ENCODE measurements at places on chromosomes 13 and 19. TPM values are rescaled to one million over a fixed set of nuclear protein-coding genes. Genes with fewer than 3 reads are reported as not detected.
A peak's percentile ranks its signal among the peaks of the same experiment; 100 is the strongest.

DNA sequence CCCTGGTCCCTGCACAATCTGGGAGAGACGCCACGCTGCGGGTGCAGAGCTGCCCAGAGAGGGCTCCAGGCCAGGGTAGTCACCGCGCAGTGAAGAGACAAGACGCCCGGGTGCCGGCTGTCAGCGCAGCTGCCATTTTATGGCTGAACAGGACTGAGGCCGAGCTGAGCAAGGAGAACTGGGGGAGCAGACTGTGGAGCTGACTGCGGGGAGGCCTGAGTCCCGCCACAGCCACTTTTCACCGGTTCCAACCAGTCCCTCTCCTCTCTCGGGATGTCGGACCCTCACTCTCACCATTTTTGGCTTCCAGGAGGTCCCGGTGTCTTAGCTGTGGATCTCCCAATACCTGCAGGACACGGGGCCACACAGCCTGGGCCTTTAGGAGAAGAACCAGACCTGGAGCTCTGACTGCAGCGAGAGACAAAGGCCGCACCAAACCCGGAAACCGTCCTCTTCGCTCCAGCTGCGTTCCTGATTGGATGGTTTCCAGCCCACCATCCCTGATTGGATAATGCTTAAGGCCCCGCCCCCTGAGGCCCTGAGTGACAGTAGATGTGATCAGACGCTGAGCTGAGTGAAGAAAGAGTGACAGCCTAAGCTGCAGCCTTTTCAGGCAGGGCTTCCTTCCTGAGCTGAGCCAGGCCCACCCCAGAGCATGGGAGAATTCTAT, at the start of gene ZNF626:
TSS of gene ZNF626 (minus strand) at position 422 of the 670 bp plus-strand sequence. CDS start at position 297, 125 bp downstream.
- peak; percentile 97 for DNase-seq

GRCh38 chr19:16446724-16447368, 24.9 kb downstream of the EPS15L1 start:
- peak; percentile 87 for DNase-seq

DNA sequence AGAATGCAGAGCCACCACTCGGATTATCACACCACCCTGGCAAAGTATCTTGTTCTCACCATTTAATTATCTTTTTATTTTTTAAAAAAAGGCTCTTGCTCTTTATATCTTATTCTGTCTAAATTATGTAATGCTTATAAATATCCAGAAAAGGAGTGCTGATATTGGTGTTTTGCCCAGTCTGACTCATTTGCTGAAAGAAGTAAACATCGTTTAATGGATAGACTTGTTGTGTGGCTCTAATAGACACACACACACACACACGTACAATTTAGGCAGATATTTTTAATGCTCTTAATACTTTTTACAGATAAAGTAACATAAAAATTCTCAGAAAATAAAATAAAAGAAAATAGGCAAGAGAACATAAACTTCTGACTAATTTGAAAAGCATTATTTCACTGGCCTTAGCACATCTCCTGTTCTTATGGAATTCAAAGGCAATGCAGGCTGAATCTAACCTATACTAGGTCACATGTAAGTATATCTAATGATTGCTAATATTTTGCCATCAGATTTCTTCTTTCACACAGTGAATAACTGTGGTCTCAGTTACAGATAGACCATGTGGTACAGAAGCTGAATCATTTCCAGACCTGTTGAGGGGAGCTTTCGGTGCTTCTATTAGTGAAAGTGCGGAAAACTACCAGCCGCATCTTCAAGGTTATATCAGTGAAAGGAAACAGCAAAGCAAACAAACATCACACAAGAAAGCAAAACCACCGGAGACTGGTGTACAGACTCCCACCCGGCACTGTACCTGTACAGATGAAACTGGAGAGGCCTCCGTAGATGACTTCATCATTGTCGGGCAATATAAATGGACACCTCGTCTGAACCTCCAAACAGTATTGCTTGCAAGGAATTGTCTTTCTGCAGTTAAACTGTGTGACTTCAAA, 642.1 kb upstream of the ARGLU1 start:
- no peak for DNase-seq

DNA sequence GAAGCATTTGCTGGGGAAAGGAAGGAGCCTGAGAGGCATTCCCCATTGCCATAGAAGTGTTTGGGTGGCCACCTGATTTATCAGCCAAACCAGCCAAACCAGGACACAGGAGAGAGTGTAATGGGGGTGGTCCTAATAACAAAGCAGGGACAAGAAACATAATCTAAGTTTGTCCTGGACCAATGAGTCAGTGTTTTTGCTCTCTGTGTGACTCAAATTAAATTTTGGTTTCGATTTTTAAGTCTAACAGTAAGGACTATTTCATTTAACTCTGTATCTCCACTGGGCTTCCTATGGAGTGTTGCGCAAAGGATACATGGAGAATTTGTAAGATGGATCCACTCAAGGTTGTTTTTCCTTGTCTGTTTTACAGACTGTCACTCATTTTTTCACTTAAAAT, 19.5 kb upstream of the TRPC4 start:
- no peak for DNase-seq

The KLK4 gene
- total RNA-seq, result not detected

Data from left ventricle myocardium superior (tissue), 1 donor.